ENCODE measurements at places on chromosomes 6 and 20.

DNA sequence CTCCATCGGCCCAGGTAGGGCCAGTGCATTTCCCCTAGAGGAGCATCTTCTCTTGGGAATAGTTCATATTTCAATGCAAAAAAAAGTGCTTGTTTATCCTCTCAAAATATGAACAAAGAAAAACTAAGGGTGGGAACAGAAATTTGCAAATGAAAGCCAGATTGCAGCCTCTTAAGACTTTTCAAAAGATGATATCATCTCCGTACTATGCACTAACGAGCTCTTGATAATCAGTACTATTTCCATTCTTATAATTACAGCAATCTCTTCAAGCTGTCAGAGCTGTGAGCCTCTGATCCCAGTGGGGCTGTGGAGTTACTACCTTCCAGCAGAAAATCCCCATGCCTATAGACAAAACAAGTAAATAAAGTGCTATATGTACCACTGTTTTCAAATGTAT is 77.1 kb downstream of the SOD2 start:
- DNase-seq: no peak

GRCh38 chr6:163030980-163031379 is 303.2 kb downstream of the PACRG start:
- DNase-seq: no peak

DNA sequence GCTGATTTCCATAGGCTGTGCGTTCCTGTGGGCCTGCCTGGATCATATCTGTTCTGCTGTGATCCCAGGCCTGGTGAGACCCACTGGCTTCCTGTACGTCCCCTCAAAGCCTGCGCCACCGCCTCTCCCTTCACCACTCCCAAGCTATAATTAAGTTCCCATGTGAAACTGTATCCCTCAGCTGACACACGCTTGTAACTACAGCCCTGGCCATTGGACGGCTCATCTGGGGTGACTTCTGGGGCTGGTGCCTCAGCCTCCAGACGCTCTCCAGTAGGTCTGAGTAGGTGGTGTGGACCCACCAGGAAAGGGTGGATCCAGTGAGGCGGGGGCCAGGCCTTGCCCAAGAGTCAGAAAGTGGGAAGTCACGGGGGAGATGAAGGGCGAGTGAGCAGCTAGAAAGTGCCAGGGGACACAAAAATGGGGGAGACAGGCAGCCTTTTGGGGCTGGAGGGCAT is 21.0 kb downstream of the PPARD start:
- DNase-seq: peak; percentile 6

GRCh38 chr6:156803353-156803752 is 26.2 kb downstream of the ARID1B start:
- no peak for DNase-seq

DNA sequence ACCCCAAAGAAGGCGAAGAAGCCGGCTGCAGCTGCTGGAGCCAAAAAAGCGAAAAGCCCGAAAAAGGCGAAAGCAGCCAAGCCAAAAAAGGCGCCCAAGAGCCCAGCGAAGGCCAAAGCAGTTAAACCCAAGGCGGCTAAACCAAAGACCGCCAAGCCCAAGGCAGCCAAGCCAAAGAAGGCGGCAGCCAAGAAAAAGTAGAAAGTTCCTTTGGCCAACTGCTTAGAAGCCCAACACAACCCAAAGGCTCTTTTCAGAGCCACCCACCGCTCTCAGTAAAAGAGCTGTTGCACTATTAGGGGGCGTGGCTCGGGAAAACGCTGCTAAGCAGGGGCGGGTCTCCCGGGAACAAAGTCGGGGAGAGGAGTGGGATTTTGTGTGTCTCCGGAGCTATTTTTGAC is 69.6 kb downstream of the HFE start:
- peak; percentile 74 for DNase-seq

- no peak for DNase-seq
Observed at GRCh38 chr20:49727894-49728885, 14.5 kb upstream of the B4GALT5 start.

DNA sequence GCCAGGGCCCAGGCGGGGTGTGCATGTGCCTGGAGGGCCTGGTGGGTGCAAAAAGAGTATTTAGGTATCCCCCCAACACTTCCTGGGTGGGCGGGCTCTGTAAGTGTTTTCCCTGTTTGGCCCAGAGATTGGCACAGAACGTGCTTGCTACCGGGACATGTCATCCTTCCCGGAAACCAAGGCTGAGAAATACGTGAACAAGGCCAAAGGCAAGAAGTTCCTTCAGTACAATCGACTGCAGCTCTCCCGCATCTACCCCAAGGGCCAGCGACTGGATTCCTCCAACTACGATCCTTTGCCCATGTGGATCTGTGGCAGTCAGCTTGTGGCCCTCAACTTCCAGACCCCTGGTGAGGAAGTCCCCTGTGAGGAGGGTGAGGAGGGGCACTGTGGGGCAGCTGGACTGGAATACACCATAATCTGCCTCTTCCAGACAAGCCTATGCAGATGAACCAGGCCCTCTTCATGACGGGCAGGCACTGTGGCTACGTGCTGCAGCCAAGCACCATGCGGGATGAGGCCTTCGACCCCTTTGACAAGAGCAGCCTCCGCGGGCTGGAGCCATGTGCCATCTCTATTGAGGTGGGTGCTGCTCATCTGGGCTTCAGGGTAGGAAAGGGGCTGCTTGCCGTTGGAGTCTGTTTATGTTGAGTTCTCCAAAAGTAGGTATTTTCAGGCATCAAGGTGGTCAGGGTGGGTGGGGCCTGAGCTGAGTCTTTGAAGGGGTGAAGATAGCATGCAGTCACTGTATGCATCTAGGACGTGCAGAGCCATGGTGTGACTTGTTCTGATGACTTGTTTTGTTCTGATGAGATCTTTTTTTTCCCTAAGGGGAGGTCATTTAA is 35.2 kb downstream of the PLCG1 start:
- no peak for DNase-seq

GRCh38 chr20:44160133-44160532 is 26.9 kb downstream of the JPH2 start:
- no peak for DNase-seq

DNA sequence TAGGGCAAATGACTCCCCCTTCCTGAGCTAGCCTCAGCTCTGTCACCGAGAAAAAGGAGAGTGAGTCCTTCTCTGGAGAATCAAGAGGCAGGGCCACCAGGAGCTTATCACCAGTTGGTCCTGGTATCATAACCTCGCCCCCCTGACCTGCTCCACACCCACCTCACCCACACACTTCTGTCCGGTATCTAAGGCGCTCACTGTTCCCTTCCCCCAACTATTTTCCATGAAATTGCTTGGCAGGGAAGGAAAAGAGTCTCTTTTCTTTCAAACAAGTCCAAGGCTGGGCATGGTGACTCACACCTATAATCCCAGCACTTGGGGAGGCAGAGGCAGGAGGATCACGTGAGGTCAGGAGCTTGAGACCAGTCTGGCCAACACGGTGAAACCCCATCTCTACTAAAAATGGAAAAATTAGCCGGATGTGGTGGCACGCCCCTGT is 77.6 kb downstream of the ZMYND8 start:
- no peak for DNase-seq

GRCh38 chr6:150865406-150866146 is at the start of gene MTHFD1L:
TSS of gene MTHFD1L (plus strand) at chr6:150865702. CDS start at chr6:150865823, 121 bp downstream.
- DNase-seq: peak; percentile 66

DNA sequence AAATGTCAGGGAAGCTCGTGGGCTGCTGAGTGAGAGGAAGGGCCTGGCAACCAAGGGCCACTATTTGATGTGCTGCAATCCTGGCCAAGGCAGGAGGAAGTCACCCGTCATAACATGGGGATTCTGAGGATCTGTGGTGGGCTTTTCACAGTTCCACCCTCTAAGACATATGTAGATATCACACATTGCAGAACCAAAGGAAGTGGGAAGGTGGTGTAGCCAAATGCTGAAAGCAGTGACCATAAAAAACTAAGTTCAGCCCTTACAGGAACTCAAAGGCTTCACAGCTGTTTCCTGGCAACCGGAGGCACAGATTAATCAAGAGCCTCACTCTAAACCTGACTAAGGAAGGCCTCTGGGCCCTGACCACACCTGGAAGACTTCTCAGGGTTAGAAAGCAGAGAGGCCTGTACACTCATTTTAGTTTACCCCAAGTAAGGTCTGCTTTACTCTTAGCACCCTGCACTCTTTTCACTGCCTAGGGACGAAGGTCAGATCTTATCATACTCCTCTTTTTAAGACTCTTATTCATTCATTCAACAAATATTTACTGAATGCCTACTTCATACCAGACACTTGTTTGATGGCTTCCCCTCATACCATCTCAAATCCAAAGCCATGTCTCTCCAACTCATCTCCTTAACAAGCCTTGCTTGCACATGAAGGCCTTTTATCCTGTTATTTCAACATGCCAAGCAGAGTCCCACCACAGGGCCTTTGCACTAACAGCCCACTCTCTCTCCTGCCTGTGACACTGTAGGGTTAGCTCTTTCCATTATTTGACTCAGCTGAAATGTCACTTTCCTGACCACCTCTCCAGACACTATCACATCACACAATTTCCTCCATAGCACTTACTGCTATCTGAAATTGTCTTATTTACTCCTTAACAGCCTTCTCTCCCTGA is 2.6 kb downstream of the UBE2V1 start:
- peak; percentile 74 for DNase-seq

DNA sequence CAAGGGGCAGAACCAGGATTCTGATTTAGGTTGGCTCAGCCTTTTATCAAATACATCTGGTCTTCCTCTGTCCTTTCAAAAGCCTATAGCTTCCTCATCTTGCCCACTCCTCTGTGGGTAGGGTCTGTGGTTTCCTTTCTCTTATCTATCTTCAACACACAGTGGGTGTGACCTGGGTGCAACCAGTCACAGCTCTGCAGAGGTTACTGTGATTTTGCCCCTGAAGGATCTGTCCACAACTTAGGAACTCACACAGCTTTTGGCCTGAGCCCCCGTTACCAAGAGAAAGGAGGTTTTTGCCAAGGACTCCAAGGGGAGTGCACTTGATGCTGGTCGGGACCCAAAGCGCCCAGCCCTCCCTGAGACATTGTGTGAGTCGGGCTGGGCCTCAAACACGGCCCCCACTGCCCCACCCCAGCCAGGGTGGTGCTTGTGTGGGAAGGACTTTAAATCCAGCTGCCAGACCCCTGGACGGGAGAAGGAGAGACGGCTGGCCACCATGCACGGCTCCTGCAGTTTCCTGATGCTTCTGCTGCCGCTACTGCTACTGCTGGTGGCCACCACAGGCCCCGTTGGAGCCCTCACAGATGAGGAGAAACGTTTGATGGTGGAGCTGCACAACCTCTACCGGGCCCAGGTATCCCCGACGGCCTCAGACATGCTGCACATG is at the start of gene PI16:
Gene PI16, plus strand, starts transcription at position 477 of the 670 bp plus-strand sequence. Its CDS starts 23 bp downstream, at position 500.
- no peak for DNase-seq

DNA sequence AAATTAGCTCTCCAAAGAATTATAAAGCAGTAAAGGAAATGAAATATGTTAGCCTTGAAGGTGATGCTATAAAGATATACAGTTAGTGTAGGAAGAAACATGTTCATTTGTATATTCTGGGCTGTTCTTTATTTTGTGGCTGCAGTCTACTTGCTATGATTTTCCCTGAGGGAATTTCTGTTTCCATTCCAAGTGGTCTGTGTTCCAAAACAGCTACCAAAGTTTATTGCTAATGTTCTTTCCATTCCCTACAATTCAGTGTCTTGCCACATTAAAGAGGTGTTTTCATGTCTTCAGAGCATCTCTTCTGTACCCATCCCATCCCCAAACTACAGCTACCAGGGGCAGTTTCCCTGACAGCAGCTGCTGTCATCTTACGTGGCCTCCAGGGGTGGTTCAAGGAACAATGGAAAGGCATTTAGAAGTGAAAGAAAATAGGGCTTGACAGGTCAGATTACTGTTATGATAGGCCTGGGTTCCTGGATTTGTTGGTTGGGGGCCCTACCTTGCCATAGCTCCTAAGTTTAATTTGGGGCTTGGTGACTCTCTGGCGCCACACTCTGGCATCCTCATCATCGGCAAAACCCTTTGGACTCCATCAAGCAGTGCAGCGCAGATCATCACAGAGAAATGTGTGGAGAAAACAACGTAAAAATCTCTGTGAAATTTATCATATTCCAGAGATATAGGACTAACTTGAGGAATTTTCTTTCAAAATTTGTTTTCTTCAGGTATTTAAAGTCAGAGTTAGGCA is 33.8 kb upstream of the AIG1 start:
- peak; percentile 38 for DNase-seq

DNA sequence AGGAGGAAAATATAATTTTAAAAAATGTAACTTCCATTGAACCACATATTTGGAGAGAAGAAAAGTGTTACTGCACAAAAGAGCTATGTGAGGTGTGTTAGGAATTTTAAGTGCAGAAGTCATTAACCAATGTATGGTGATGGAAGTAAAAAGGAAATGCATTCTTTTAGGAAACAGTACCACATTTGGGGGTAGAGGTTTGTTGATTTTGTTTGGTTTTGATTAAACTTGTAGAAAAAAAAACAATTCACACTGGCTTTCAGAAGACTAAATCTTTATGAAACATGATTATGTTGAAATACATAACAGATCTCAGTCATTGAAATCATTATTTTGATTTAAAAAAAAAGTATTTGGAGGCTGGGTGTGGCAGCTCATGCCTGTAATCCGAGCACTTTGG is 1287.0 kb upstream of the GJE1 start:
- no peak for DNase-seq

GRCh38 chr20:10402938-10403608 is 30.9 kb downstream of the MKKS start:
- DNase-seq: no peak

DNA sequence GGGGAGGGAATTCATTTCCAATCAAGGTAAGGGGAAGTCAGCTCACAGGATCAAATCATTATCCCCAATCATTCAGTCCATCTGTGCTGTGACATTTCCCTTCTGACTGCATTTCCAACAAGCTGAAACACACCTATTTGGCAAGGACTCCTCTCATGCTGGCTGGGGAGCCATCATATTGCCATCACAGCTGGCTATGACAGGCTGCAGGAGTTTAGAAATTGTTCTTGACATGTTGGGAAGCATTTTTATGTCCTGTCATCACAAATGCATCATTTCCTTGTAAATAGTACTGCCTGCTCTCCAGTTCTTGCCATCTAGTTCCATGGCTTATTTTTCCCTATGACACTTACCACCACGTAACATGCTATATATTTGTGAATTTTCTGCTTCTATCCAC is 113.9 kb upstream of the TMEM170B start:
- DNase-seq: no peak

DNA sequence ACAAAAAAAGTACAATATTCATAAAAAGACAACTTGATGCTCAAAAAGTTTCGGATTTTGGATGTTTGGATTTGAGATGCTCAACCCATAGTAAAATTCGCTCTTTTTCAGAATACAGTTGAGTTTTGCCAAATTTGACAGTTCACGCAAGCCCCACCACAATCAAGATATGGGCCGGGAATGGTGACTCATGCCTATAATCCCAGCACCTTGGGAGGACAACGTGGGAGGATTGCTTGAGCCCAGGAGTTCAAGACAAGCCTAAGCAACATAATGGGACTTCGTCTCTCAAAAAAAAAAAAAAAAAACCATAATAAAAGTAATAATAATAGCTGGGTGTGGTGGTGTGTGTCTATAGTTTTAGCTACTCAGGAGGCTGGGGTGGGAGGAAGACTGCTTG is 51.3 kb downstream of the PHF20 start:
- DNase-seq: no peak

DNA sequence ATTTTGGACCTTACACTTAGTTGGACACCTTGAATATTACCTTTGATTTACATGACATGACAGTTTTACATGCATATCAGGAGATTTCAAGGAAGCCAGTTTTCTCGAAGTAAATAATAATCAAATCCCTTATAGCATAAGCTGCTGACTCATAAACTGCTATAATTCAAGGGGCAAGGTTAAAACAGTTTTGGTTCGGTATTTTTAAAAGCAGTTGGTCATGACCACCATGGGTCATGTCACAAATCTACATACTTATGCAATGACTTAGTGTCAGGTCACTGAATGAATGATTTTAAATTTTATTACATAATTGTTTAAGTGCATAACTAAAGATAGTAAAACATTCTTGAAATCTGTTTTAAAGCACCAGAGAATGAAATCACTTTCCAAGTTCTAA is 158.0 kb downstream of the DST start:
- no peak for DNase-seq

GRCh38 chr6:36820700-36821580 is 18.3 kb downstream of the CPNE5 start:
- no peak for DNase-seq
